ENCODE measurements at places on chromosomes 6 and 20.

DNA sequence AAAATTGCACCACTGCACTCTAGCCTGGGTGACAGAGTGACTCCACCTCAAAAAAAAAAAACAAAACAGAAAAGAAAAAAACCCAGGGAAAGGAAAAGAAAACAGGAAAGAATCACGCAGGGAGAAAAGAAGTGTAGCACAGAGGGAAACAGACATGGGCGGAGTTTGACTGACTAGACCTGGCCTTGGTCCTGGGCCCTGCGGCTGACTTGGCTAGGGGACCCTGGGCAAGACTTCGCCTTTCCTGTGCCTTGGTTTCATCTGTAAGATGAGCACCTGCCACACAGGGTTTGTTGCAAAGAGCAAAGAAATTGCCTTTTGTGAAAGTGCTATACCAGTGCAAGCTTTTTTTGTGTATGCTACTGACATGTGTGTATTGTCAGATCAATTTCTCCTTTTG lies 71.3 kb upstream of the KCNG1 start:
- no peak for DNase-seq

GRCh38 chr20:37526238-37526838 lies 1.3 kb downstream of the BLCAP start:
- DNase-seq: peak; percentile 58

DNA sequence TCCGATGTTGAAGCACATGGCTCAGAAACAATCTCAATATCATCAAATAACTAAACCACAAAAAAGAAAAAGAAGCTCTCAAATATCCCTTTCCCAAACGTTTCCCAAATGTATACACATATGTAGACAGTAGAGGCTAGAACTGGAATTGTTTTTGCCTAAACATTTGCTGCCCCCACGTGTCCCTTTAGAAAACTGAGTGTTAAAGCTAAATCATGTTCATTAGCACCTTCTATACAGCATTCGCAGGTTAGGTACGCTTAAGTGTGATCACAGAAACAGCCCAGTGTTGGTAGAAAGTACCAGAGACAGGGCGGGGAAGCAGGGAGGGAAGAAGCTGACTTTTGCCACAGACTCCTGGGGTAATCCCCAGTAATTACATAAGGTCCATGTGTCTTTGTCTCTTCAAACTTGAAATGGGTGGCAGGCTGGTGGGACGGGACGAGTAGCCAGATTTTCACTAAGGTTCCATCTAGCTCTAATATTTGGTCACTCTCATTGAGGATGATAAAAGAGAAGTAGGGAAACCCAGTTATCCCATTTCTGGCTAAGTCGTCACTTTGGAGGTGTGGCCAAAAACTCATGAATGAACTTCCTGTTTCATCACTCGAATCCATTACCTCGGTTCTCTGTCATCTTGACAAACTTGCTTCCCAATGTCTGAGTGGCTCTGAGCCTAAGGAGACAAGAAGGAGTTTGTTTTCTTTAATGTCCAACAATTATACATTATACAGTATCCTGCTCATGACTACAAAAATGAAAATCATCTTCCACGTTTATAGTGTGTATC lies 15.0 kb upstream of the TFAP2A start:
- peak; percentile 42 for DNase-seq

- no peak for DNase-seq
Measured at GRCh38 chr20:60091861-60092260, 133.6 kb downstream of the CDH26 start.

GRCh38 chr6:167120583-167120903 lies 2.4 kb upstream of the CCR6 start:
- DNase-seq: no peak

GRCh38 chr20:3616250-3616649 lies 46.9 kb downstream of the GFRA4 start:
- no peak for DNase-seq

GRCh38 chr6:69816026-69816425 lies 19.2 kb upstream of the LMBRD1 start:
- no peak for DNase-seq

DNA sequence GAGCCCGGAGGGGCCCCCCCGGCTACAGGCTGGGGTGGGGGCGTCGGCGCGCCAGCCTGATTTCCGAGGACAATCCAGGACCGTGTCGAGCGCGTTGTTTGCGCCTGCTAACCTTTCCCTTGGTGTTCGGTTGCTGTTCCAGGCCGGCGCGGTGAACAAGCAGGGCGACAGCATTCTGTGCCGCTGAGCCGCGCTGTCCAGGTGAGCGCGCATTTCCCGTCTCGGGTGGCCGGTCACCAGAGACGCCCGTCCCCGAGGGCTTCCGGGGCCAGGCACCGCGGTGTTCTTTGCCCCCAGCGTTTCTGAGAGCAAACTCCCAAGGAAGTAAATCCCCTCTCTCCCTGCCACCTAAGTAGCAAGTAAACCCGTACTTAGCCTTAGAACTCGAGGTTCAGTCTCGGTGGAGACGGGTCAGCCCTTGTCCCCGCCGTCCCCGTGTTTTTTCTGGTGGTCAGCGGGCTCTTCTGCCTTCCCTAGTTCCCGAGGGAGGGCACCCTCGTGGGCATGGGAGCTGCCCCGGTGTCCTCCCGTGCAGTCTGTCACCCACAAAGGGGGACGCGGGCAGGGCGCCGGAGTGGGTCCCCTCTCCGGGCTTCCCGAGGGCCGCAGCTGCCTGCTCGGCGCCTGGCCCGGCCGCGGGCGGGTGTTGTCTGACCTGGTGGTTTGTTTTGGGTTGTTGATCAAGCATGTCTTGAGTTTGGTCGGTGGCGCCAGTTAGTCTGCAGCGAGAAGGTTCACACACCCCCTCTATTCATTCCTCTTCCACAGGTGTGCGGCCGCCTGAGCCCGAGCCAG lies 1.5 kb downstream of the ID4 start:
- peak; percentile 6 for DNase-seq

DNA sequence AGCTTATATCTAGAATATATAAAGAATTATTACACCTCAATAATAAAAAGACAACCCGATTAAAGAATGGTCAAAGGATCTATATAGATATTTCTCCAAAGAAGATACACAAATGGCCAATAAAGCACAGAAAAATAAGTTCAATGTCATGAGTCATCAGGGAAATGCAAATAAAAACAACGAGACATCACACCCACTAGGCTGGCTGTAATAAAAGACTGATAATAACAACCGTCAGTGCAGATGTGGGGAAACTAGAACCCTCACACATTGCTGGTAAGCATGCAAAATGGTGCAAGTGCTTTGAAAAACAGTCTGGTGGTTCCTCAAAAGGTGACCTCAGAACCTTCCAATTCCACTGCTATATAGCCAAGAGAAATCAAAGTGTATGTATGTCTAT lies 33.0 kb downstream of the TBX18 start:
- DNase-seq: no peak

GRCh38 chr20:63854069-63854765 lies 7.1 kb upstream of the ABHD16B start:
- DNase-seq: no peak

- DNase-seq: peak; percentile 6
Measured at GRCh38 chr6:125781314-125781868, 9.4 kb upstream of the NCOA7 start.

DNA sequence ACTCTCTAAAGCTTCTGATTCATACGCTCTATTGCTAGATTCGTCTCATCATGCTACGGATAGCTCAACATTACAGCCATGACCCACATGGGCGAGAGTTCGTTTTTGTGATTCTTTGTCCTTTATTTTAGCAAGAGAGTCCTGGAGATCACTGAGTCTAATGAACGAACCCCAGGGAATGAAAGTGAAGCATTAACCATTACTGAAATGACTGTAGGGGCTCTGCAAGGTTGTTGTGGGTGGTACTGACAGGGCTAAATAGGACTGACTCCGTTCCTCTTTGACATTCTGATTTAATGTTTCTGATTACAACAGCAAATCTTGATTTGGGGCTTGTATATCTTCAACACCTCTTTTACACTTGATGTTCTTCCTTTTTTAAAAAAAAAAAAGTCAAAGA lies 13.7 kb upstream of the RTF2 start:
- no peak for DNase-seq

- DNase-seq: no peak
Measured at GRCh38 chr6:122903266-122903915, 92.6 kb upstream of the CLVS2 start.

DNA sequence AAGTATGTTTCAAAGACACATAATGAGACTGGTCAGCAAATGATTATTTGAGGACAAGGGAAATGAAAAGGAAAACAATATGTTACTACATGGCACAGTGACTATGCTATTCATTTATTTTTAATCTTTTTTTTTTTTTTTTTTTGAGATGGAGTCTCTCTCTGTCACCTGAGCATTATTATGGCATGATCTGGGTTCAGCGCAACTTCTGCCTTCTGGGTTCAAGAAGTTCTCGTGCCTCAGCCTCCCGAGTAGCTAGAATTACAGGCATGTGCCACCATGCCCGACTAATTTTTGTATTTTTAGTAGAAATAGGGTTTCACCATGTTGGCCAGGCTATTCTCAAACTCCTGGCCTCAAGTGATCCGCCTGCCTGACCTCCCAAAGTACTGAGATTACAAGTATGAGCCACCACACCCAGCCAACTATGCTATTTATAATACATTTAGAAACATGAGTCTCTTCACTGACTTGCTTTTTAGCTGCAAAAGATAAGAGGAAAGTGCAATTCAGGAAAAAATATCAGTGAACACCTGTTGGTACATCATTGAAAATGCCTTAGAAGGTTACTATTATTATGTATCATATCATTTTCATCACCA lies 3.4 kb downstream of the CALHM4 start:
- DNase-seq: peak; percentile 32

DNA sequence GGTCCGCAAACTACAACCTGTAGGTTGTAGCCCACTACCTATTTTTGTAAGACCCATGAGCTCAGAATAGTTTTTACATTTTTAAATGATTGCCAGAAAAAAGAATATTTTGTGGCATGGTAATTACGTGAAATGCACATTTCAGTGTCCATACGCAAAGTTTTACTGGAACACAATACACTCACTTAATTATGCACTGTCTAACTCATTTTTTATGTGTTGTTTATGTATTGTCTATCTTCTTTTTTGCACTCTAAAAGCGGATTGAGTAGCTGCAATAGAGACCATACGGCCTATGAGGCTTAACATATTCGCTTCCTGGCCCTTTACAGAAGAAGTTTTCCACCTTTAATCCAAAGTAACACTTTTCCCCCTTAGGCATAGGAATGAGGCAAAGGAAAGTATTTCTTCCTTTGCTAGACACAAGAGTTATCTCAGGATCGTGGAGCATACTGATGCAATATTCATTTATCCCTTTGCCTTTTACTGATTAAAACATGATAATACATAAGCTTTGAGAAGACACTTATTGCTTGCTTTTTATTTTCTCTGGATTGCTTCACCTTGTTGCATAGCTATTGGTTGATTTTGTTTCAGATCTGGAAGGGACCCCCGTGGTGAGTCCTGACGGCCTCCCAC lies 69.8 kb downstream of the FNDC1 start:
- DNase-seq: no peak

DNA sequence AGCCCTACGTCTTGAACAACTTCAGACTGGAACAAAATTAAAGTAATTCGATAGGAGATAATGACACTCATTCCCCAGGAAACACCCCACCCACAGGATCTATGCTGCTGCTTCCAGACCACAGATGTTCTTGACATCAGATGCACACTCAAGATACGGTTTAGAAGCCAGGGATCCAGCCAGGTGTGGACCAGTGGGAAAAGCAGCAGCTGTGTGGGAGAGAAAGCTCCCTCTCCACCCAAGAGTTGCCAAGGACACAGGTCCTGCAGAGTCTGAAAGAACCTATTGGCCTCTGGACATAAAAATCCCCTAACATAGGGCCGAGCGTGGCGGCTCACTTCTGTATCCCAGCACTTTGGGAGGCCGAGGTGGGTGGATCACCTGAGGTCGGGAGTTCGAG lies 91.7 kb upstream of the NFATC2 start:
- DNase-seq: no peak

- DNase-seq: no peak
Measured at GRCh38 chr6:119032428-119032827, 46.0 kb downstream of the FAM184A start.

GRCh38 chr20:12086359-12086758 lies 168.7 kb downstream of the BTBD3 start:
- no peak for DNase-seq

GRCh38 chr6:127118298-127119101 lies at the start of gene RSPO3:
RSPO3 (plus strand) TSS chr6:127118671; CDS start chr6:127119193, 522 bp downstream.
- DNase-seq: peak; percentile 34

DNA sequence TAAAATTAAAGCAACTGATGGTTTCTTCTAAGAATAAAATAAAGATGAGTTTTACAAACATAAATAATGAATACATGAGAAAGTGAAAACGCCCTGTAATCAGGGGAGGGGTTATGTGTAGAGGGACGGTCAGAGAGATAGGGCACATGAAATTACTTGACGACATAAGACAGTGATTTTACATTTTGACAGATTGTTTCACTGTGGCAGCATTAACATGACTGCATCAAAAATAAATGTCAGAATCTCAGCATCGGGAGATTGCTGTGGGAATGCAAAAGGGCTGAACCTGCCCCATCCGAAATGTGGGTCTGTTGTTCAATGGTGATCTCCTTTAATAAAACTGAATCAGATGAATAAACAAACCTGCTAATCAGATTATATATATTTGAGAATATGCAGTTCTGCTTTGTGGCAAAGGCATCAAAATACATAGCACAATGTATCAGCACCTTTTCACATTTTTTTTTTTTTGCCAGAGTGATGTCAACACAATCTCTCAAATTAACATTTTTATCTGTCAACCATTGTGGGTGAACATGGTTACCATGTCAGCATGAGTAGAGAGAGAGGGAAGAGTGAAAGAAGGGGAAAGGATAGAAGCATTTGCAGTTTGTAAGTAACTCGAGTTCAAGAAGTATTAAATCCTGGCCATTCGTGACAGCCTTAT lies 177.1 kb upstream of the MAN1A1 start:
- no peak for DNase-seq

DNA sequence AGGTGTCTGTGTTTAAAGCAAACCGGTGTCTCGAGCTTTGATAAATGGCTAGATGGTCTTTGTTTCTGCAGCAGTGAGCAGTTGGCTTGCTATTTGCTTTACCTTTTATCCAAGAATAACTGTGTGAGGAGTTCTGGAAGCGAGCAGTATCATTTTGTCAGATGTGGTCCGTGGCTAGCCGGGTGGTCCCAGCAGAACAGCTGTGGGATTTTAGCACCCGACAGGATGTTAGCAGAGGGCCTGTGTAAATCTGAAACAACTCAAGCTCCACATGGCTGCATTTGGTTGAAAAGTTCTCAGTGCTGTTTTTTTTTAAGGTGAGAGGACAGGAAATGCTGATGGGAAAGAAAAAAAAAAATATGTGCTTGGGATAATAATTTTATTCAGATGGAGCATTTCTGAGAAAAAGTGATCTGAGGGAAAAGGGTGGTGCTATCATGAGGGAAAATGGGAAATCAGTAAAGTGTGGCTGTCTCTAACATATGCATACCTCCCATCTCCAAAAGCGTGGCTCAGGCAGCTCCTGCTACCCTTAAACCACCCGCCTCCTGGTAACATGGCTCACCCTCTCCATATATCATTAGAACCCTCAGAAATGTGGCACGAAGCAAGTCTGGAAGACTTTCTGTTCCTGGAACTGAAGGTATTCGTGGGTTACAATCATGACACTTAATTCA lies 215.4 kb downstream of the TSHZ2 start:
- DNase-seq: no peak

- DNase-seq: no peak
Measured at GRCh38 chr6:94597487-94597886, 979.8 kb upstream of the MANEA start.

GRCh38 chr6:39821046-39821740 lies 29.0 kb downstream of the DAAM2 start:
- peak; percentile 9 for DNase-seq

- no peak for DNase-seq
Measured at GRCh38 chr6:150617062-150617461, 17.4 kb downstream of the PLEKHG1 start.

Data from fibroblast of gingiva (primary cell).